ENCODE measurements at places on chromosomes 2 and 18.

GRCh38 chr2:172116107-172116506 is 13.4 kb upstream of the DLX2 start:
- no peak for DNase-seq

DNA sequence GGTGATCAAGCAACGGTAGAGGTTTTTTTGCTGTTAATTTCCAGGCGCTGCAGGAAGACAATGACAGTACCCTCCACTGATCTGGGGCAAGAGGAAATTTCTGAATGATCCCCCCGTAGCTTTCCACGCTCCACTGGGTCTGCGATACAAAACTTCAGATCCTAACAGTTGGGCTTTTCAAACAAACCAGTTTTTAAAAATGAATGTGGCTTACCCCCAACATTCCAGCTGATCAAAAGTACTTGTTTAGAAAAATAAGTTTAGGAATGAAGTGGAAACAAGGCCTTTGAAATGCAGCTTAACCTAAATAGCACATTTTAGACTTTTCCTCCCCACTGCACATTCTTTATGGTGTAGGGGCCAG is 5.7 kb downstream of the ZFP36L2 start:
- no peak for DNase-seq

GRCh38 chr18:69000366-69000765 is 202.5 kb downstream of the CCDC102B start:
- DNase-seq: no peak

DNA sequence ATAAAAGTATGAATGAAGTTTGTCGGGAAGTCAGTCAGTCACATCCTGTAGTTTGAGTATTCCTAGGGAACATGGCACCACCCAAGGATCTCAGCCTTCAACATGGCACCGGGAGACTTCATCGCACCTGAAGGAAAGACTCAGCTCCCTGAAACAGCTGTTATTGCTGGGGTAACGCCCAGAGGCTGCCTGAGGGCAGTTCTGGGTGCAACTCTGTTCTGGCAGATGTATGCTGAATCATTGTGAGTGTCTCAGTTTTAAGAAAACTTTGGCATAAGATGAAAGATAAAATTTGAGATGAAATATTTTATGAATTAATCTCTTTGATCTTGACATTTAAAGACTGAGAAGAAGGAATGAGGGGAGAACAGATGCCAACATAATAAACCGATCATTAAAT is 49.9 kb upstream of the SERPINB2 start:
- DNase-seq: no peak

DNA sequence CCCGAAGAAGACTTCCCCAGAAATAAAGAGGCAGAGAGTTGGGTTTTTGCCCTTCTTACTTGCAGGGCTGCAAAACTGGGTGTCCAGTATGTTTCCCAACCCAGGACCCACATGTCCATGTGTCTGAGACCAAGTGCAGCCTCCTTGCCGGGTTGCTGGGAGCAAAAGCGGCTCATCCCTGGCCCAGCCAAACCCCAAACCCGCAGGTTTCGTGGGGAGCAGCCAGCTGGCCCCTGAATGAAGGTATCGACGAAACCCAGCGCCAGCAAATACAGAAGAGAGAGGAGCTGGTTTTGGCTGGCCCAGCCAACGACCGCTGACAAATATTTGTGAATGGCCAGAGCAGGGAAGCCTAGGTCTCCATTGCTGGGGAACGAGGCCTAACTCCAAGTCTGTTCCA is 197.1 kb downstream of the SMAD7 start:
- no peak for DNase-seq

DNA sequence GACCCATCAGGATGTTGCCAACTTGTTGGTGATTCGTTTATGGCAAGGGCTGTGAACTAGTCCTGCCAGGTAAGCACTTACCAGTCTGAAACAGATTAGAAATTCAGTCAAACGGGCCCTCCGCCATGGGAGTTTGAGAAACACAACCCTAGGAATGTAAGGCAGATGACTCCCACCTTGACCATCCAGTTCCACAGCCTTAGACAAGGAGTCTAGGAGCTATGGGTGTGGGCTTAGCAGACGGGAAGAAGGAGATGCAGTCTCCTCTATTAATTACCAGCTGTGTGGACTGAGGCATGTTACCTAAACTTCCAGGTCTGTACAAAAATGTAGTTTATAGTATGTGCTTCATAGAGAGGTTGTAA is 319.4 kb upstream of the NCKAP5 start:
- DNase-seq: no peak

DNA sequence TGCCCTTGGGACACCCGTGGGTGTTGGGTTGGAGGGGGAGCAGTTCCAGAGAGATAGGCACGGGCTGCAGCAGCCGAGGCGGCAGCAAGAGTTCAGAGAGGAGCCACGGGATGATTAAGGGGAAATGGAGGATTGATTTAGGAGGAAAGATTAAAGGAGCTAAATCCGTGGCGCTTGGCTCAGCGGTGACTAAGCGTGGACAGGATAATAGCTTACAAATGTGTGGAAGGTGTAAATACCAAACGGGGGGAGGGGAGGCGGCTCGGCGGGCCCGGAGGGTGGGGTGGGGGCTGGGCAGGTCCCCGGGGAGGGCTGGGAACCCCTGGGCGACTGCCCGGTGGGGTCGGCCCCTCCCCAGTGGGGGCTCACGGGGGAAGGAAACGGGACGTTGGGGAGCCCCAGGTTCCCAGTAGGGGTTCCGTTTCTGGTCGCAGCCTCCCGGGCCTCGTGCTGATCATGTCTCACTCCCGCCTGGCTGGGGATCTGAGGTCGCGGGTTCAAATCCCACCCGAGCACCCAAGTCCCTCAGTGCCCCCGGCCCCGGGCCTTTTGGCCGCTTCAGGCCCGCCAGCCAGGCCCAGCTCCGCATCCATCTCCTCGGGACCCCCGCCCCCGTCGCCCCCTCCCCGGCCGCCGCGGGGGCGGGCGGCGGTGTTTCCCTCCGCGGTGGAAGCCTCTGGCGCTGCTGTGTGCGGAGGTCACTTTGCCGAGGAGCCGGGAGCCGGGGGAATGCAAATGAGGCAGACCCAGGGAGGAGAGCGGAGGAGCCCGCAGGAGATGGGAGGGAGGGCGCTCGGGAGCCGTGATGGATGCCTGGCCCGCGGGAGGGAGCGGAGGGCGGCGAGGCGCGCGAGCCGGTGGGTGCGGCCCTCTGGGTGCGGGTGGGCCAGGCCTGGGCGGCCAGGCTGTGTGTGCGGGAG is 8.1 kb downstream of the ASIC4 start:
- no peak for DNase-seq

GRCh38 chr18:11379660-11380059 is 229.7 kb upstream of the SLC35G4 start:
- no peak for DNase-seq

Data from effector memory CD4-positive, alpha-beta T cell (primary cell).